ENCODE measurements at places on chromosomes 1 and 21. TPM values are rescaled to one million over a fixed set of nuclear protein-coding genes. Genes with fewer than 3 reads are reported as not detected.

- DNase-seq, result no peak
These were observed 127.8 kb downstream of the RERE start for GRCh38 chr1:8689431-8690252.

GRCh38 chr1:39854314-39854713, 29.0 kb downstream of the TRIT1 start:
- no peak for DNase-seq

GRCh38 chr1:40901886-40902852, 40.0 kb upstream of the CITED4 start:
- no peak for DNase-seq

UMODL1 gene
- total RNA-seq, result 0.14 TPM

U2AF1 gene
- 72.4 TPM for total RNA-seq

DNA sequence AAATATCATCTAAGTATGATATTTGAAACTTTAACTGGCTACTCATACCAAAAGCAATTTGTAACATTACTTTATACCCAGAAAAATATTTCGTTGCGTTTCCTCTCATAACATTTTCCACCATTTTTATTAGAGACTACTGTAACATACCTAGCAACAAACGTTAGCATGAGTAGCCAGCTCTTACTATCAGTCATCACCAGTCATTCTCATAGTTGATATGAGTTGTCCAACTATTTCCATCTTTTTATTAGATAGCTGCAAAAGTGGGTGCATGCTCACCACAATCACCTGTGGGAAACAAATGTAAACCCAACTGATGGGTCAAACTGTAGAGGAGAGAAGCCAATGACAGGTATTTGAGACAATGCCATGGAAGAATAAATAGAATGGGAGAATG, 114.6 kb downstream of the AKT3 start:
- DNase-seq, result no peak

ST6GALNAC3 gene
- 1.4 TPM for total RNA-seq

DNA sequence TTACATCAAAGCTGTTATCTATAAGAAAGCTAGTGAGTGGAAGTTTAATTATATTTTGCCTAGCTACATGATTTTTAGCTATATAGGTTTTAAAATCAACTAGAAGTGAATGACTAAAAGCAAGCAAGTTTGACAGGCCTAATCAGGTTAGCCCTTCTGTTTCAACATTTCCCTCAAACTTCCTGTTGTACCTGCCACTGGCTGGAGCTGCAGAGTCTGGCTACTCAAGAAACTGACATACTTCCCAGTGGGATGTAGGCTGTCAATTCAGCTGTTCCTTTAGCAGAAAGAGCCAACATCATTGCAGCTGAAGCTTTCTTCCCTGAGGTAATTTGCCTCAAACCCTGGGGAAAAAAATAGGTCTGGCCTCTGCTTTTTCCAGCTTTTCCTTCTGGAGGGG, 87.1 kb upstream of the TNR start:
- no peak for DNase-seq

DNA sequence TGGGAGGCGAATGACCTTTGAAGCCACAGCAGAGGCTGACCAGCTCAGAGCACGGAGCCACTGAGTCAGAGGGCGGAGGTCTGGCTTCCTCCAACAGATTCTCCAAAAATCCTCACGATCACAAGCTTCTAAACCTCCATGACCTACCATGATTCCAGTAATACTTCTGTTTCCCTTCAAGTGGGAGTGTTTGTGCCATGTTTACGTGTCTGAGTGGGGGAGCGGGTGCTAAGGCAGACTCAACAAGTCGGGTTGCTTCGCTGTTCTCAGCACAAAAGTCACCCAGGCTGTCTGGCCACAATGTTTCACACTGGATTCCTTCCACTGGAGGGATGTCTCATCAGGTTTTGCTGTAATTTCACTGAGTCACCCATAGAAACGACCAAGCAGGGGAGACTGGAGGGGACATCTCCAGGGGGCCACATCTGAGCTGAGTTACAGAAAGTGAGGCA, 86.2 kb downstream of the SLC66A1 start:
- peak; percentile 74 for DNase-seq

CLCA4 gene
- not detected for total RNA-seq

DNA sequence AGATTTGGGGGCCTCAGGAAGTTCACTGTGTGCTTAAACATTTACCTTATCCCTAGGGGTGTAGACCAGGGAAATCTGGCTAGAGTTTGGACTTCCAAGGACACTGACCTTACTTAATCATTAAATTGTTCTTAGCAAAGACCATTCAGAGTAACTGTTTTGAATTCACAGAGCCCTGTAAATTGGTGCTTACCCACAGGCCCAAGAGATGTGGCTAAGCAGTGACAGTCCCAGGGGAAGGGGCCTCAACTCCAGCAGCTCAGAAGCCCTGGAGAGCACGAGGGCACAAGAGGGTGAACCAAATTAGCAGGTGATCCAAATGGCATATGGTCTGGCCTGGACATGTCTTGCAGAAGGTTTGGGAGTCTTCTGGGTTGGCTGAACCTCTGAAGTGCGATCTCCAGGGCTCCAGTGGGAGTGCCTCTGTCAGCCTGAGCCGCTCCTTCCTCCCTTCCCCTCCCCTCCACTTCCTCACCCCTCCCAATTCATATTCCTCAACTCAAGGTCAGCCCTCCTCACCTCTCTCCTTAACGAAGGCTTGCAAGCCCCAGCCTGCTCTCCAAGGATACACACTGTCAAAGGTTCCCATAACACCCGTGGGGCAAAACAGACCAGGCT, 4.3 kb downstream of the PAQR7 start:
- no peak for DNase-seq

PLA2G2F gene
- not detected for total RNA-seq

DNA sequence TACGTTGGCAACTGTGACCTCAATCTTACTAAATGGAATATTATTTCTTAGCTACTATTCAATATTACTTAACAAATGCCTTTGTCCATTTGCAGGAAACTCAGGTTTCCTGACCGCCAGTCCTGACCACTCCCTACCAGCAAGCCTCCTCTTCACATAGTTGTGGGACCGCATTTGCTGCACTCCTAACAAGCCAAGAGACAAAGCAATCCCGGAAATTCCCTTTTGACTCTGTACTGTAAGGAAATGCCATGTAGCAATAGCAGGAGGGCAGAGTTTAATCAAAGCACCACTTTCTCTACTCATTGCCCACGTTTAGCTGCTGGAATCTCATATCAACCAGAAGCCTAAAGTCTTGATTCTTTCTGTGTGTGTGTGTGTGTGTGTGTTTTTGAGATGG, 28.1 kb upstream of the ACBD6 start:
- no peak for DNase-seq

MX2 gene
- 22.4 TPM for total RNA-seq

DNA sequence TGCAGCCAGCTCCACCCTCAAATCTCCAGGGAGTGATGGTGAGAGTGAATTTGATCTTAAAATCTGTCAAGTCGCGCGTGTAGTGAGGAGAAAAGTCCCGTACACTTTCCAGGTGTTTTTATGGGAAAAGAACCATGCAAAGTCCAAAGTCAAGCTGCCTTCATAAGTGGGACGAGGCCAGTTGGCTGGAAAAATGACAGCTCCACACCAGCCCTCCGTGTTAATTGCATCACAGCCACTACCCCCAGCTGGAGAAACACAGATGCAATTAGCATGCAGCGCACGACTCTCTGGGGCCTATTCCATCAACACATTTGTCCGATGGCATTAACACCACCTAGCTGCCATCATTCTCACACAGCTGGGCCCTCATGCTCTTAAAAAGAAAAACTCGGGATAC, 68.4 kb downstream of the KLHDC7A start:
- DNase-seq, result no peak

Data from thoracic aorta (tissue), 2 donors.